ENCODE measurements at places on chromosomes 6 and 20.

GRCh38 chr6:110090876-110091275 is 88.6 kb downstream of the WASF1 start:
- no peak for DNase-seq

- no peak for DNase-seq
Measured at GRCh38 chr6:111474106-111474505, 8.9 kb downstream of the REV3L start.

DNA sequence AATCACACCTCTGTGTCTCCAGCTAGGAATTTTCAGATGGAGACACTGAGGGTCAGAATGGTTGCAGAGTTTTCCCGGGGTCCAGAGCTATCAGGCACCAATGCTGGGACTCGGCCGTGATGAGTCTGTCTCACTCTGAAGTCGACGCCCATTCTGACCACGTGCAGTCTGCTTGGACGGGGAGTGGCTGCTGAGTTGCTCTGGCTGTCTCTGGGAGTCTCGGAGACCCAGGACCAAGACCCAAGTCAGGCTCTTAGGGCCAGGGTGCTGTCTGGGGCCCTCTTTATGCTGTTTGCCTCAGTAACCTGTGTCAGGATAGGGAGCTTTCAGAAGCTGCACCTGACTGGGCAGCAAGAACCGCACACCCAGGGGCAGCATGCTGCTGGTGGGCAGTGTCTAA is 4.6 kb downstream of the IP6K3 start:
- no peak for DNase-seq

- no peak for DNase-seq
Measured at GRCh38 chr6:19781269-19781668, 55.9 kb upstream of the ID4 start.

DNA sequence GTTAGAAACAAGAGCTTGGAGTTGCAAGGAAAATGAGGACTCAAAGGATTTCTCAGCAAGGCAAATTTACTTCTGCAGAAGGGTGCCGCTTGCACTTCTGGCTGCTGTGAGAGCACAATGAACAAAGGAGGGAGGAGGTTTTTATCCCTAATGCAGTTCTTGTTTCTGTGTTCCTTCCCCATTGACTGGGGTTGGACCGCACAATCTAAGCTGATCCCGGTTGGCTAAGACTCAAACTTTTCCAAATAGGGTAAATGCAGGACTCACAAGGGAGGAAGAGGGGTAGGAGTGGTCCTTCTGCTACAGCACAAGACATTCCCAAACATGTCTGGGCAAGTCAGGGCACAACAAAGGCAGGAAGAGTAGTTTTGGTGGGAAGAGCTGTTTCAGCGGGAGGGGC is 249.6 kb upstream of the MOCS1 start:
- no peak for DNase-seq

GRCh38 chr6:31630177-31630934 is 9.8 kb downstream of the PRRC2A start:
- no peak for DNase-seq

GRCh38 chr6:144262470-144263369 is 22.4 kb upstream of the UTRN start:
- no peak for DNase-seq

DNA sequence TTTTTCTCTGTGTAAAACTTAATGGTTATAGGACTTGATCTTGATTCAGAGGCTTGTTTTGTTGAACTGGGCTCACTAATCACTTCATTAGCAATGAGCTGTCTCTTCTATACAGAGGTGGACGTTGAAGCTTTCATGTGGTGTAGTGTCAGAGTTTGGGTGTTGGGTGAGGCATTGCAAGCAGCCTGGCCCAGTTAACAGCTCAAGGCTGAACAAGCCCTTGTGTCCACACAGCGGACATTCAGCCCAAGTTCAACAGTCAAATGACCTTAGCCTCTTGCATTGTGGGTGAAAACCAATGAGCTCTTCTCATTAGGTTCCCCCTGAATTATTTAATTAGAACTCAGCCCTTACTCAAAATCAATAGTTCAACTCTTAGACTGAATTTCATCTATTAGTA is 12.5 kb downstream of the COL10A1 start:
- no peak for DNase-seq

GRCh38 chr6:166251655-166252054 is 56.5 kb downstream of the PRR18 start:
- DNase-seq, result no peak
